Stimulated activated CD8-positive, alpha-beta memory T cell treated with anti-CD3 and anti-CD28 coated beads, Interleukin-7, amount 100 ng/mL, for 1 hour (primary cell): ENCODE measurements at places on chromosomes 6 and 20.

DNA sequence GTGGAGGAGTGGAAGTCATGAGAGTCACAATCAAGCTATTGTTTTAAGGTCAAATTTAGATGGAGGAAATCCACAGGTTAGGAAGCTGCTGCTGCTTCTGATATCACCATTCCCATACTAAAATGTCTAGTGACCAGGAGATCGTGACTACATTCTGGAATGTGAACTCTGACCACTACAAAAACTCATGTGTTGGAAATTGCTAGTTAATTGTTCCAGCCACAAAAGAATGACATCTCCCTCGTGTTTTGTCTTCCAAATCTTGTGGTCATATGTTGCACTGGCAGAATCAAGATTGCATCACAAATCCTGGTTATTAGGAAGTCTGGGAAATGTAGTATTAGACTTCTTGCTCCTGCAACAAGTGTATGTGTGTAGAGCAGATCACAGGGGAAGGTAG, 441.9 kb downstream of the CD109 start:
- no peak for DNase-seq

DNA sequence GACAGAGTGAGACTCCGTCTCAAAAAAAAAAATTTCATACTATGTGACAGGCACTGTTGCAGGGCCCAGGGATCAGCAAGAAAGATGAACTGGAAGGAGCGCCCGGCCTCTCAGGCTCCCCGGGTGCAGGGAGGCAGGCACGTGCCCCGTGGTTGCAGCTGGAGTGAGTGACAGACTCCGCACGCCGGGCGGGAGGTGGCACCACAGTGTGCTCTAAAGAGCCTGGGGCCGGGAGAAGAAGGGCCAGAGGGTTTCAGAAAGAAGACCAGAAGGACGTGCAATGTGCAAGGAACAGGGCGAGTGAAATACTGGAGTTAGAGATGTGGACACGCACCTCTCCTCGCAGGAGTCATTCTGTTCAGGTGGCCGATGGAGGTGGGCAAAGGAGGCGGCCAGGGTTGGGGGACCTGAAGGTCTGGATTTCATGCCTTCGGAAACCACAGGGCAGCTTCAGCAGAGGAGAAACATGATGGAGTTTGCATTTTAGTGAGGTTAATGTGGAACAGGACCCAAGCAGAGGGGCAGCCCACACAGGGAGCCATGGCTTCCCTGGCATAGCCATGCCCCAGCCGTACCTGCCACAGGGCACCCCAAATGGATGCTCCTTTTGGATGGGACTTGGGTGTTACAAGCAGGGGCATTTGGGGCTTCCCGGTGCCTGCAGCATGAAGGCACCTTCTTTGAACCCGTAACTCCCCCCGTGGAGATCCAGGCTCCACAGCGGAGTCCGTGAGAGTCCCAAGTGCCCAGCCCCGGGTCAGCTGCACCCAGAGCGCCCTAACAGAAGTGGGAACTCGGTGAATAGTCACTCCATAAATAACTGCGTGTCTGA, 226.2 kb downstream of the ERMARD start:
- no peak for DNase-seq

DNA sequence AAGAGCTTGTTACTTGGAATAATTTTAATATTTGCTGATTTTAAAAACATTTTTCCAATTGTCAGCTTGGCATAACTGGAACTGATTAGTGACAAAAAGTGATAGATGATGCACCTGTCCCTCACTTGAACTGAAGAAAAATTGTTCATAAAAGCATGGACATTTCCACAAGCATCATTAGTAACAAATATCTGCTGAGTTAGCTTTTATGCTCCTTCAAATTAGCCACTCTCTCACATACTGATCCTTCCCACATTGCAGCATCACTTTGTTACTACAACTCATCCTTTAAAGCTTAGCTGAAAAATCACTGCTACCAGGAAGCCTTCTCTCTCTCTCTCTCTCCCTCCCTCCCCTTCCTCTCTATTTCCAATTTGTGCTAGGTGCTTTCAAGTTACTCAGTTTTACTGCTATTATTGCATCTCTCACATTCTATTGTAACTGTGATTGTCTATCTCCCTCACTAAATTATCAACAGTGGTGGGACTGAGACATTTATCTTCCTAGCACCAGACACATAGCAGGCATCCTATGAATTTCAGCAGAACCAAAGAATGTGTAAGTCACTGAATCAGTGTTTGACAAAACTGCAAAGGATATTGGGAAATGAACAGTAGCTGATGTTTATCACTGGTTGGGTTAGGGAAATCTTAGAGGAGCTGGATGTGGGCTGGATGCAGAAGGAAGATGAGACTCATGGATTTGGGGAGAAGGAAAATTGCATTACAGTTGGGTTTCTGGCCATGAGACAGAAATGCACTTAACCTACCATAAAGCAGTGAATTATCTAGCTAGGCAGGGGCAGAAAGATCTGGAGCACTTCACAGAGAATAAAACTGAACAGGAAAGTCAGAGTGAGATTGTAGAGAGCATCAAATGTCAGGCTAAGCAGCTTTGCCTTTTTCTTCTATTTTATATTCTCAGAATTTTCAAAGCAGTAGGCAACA, 128.4 kb upstream of the PLN start:
- no peak for DNase-seq

GRCh38 chr6:84390851-84391250, 163.4 kb upstream of the CEP162 start:
- DNase-seq, result no peak

- no peak for DNase-seq
Observed at GRCh38 chr6:9467741-9468140, 947.1 kb downstream of the TFAP2A start.

DNA sequence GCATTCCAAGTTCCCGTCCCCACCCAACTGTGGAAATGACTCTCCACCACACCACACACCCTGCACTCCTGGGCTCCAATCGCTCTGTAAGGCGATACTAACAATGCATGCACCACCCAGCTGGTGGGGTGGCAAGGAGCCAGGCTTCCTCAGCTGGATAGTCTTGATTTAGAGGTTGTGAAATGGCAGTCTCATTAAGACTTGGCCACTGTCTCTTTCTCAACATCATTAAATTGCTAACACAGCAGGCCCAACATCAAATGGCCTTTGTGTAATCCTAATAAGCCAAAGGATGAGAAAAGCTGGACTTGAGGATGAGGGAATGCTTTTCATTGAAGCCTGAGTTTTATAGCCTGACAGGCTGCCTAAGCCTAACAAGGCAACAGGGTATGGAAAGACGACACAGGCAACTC, 223.7 kb downstream of the GMDS start:
- DNase-seq, result no peak

DNA sequence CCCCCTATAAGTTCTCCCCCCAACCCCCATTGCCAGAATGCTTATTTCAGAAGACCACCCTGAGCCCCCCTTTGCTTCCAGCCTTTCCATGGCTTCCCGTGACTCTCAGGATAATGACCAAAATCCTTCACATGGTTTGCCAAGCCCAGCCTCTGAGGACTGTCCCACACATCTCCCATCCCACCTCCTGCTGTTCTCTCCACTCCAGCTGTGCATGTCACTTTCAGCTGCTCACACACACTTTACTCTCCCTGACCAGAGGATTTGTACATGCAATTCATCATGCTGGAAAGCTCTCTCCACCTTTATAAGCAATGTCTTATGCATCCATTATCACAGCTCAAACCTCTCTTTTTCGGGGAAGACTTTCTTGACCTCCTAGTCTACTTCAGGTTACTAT, 164.2 kb downstream of the PRL start:
- DNase-seq, result no peak

- DNase-seq, result no peak
Observed at GRCh38 chr20:48153523-48153922, 368.2 kb upstream of the SULF2 start.

GRCh38 chr20:199996-200395, 10.5 kb upstream of the DEFB128 start:
- DNase-seq, result no peak

DNA sequence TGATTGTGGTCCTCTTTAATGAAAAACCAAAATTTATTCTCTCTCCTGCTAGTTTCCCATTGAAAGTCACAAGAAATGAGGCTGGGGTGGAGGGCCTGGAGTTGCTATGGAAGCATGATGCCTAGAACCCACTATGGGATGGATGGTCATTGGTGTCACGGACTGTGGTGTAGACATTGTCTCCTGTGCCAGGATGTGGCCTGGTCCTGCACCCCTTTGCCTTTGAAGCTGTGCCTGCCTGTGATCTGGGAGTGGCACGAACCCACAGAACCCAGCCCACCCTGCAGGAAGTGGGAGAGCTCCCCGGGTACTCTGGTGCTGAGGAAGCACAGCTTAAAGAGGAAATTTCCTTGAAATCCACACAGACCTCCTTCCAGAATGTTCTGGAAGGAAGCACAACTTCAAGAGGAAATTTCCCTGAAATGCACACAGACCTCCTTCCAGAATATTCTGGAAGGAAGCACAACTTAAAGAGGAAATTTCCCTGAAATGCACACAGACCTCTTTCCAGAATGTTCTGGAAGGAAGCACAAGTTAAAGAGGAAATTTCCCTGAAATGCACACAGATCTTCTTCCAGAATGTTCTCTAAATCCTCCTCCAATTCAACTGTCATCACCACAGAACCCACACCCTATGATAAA, 105.6 kb downstream of the CDH26 start:
- no peak for DNase-seq

DNA sequence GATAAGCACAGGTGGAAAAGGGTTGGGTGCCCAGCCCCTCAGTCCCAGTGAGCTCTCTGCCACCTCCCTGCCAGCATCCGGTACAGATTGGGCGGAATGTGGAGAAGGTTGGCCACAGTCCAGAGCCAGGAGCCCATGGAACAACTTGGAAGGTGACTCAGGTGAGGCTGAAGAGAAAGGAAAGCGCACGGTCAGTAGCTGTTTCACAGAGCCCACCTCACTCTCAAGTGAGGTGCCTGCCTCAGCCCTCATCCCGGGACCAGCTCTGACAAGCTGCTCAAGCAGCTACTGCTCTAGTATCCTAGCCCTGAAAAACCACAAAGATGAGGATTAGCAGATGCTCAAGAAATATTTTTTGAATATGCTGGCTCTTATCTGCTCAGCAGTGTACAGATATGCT, 1.1 kb upstream of the MMP24OS start:
- DNase-seq, result no peak

DNA sequence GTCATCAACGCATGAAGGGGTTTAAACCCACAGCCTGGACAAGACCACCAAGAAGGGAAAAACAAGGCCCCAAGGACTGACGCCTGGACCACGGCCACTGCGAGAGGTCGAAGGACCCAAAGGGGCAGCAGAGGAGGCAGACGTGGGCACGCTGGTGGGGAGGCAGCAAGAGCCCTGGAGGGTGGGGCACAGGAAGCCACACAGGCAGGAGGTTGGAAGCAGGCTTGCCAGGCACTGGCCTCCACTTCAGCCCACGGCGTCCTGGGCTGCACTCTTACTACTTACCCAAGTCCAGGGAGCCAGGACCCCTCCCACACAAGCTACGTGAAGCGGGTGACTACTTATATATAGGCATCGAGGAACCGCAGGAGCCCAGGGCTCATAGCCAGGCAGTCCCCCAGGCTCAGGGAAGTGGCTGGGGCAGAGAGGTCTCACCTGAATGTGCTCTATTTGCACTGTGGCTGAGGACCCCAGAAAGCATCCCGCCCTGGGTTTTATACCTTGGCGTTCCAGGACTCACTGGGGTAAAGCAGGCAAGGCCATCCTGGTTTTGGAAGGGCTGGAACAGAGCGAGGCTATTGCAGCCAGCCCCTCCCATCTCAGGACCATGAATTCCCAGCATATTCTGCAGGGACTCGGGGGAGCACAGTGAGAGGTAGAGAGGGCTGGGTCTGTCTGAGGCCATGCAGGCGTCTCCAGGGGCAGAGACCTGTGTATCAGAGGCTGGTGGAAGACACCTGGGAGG, 113.8 kb upstream of the AFDN start:
- no peak for DNase-seq

DNA sequence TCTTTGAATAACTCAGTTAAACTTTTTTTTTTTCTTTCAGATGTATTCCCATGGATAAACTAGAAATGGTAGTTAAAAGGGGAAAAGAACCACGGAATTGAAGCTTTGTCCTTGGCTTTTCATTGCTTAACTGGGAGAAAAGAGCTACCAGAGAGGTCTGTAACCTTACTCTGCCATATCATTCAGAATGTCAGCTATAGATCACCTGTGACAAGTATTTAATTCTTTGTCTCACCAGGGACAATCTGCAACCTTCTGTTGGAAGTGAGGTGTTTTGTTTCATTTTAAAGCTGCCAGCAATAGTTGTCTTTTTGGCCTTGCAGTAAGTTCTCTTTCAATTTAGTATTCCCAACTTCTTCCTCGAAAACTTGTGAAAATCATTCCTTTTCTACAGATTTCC, 618.4 kb downstream of the FRK start:
- DNase-seq, result no peak

GRCh38 chr6:167827583-167828324, 1.0 kb downstream of the AFDN start:
- no peak for DNase-seq

GRCh38 chr6:37008484-37009465, 3.3 kb downstream of the FGD2 start:
- no peak for DNase-seq

DNA sequence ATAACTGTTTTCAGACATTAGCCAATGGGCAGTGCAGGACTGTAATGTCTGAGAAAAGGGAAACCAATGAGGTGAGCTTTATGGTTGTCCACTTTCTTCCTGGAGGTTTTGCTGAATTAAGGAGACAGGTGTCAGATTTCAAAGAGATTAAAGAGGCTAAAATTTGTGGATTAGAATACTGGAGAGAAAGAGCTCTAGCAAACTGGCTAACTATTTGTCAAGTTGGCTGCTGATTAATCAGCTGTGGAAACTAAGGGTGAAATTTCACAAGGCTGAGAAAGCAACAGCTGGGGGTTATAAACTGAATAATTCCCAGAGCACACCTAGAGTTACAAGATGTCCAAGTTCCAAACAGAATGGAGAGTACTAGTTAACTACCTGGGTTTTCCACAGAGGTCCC, 198.9 kb downstream of the TBC1D32 start:
- DNase-seq, result no peak

GRCh38 chr6:31465718-31466117, 32.2 kb upstream of the MICB start:
- DNase-seq, result no peak

GRCh38 chr6:151875524-151875923, 68.0 kb downstream of the ESR1 start:
- no peak for DNase-seq

DNA sequence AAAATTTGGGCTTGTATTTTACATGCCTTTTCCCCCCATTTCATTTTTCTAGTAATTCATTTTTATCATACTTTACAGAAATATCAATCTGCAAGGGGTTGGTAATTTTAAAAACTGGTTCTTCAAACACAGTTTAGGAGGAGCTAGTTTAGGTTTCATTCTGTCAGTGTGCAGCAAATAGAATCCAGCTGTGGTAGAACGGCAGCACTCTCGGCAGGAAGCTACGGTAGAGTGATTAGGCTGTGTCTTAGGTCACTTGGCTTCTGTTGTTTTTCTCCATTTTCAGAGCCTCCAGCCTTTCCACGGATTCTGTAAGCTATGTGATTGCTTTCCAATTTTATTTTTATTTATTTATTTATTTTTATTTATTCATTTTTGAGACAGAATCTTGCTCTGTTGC, 32.7 kb downstream of the TLDC2 start:
- no peak for DNase-seq

GRCh38 chr6:109867970-109868358, 110.1 kb upstream of the GPR6 start:
- no peak for DNase-seq

- no peak for DNase-seq
Observed at GRCh38 chr6:167580619-167580911, 246.1 kb upstream of the AFDN start.

- no peak for DNase-seq
Observed at GRCh38 chr20:2820896-2821869, 5.0 kb downstream of the TMEM239 start.

- no peak for DNase-seq
Observed at GRCh38 chr6:45445749-45446549, 68.2 kb upstream of the SUPT3H start.
